ENCODE measurements at places on chromosomes 12 and 14. TPM values are rescaled to one million over a fixed set of nuclear protein-coding genes. Genes with fewer than 3 reads are reported as not detected.

The GPR65 gene
- 0.20 TPM for total RNA-seq

The CCDC196 gene
- 1.1 TPM for total RNA-seq

The RILPL1 gene
- 3.8 TPM for total RNA-seq

The CIROP gene
- not detected for total RNA-seq

GRCh38 chr12:27464220-27464554, 17.7 kb downstream of the SMCO2 start:
- no peak for DNase-seq

DNA sequence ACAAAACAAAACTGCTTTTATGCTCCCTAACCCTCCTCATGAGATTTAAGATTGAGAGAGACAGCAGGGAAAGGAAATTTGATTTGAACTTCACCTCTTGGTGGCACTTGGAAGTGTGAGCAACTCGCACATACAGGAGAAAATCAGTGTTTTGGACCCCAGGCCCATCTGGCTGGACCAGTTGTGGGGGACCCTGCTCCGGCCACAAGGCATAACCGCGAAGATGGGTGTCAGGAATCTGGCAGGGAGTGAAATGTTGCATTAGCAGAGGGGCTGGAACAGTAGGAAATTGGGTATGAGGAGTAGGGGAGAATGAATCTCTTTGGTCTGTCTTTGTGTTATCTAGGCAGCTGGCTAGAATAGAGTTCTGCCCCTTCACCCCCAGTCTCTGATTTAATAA, 1.2 kb downstream of the CIROP start:
- no peak for DNase-seq

GRCh38 chr12:49827051-49827400, 1.2 kb downstream of the NCKAP5L start:
- no peak for DNase-seq

- no peak for DNase-seq
These were observed 25.0 kb downstream of the SLC15A4 start for GRCh38 chr12:128798571-128799341.

DNA sequence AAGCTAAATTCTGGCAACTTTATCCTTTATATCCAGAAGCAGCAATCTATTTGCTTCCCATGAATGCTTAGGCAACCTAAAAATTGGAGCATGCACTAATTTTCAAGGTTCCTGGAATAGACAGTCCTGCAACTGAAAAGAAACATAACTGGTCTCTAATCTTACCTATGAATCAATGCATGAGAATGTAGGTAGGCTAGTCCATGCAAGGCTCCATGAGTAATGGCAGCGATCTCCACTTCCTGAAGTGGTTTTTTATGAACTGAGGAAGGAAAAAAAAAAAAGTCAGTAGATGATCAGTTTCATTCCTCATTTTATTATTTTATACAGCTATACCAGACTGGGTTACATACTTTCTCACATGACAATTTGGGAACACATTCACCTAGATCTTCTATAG, 102.0 kb downstream of the PEBP1 start:
- DNase-seq, result no peak

DNA sequence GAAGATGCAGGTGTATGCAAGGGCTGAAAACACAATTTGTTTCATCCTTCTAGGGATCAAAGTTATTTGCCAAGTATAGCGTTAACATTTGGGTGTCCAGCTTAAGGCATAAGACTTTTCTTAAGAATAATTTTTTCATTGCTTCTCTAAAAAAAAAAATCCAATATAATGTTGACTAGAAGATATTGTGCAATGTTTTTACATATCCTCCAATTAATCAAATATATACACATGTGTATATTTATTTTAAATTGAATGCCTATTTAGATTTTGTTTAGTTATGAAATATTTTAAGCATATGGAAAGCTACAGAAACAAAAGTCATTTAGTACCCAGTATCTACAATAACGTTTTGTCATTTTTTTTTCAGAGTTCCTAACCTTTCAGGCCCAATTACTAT, 28.5 kb upstream of the KRR1 start:
- no peak for DNase-seq

- DNase-seq, result no peak
These were observed 7.3 kb downstream of the C2CD5 start for GRCh38 chr12:22536971-22537544.

GRCh38 chr12:23760495-23760894, 189.0 kb downstream of the SOX5 start:
- no peak for DNase-seq

DNA sequence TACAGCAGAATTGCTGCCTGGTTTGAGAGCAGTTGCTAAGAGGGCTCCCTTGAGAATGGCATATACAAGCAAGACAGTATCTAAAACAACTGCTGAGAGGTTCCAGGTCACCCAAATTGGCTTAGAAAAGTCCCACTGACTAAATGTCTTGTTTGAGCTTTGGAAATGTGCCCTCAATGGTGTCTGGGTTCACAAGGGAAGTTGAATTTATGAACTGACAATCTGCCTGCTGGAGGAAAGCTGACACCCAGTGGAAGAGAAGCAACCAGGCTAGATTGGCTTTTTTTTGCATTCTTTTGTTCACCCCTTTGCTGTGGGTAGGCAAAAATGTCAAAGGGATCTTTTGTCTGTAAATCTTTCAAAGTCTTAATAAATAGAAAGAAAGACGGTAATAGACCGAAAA, 44.6 kb upstream of the NPFF start:
- DNase-seq, result no peak

DNA sequence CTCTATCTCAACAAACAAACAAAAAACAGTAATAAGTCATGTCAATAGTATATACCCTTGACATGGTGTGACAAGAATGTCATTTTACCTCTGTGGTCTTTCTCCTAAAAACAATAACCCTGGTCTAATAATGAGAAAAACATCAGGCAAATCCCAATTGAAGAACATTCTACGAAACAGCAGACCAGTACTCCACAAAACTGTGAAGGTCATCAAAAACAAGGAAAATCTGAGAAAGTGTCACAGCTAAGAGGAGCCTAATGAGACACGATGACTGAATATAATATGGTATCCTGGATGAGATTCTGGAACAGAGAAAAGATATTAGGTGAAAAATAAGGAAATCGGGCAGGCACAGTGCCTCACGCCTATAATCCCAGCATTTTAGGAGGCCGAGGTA, 5.6 kb upstream of the COCH start:
- DNase-seq, result no peak

DNA sequence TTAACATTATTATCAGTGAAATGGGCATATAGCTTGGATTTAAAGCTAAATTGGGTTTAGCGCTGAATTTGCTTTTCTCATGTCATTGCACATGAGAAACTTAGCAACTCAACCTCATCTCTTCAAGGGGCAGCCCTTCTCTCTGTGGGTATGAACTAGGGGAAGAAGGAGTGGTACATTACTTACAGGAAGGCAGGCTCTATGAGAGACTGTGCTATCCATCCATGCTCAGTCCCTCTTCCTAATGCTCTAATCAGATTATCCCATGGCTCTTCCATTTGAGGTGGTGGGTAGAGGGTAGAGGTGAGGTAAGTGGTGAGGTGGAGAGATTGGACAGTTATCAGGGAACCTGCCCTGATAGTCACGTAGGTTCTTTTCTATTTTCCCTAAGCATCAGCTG, 343.7 kb upstream of the NOVA1 start:
- DNase-seq, result no peak
